Astrocyte of the hippocampus (primary cell): ENCODE measurements at places on chromosomes 11 and 22.

DNA sequence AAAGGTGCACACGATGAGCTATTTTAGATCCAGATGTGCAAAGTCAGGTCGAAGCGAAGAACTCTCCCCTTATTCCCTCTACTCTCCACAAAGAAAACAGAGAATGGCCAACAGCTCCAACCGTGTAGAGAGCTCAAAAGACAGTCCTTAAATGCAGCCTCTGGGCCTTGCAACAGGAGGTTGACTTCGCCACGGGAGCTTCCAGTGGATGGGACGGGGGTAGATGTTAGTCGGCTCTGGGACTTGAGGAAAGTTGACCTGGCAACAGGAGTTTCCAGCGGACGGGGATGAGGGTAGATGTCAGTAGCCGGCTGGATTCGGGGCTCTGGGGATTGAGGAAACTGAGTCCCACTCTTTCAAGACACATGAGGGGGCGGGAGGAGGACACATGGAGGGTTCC lies 450.4 kb downstream of the BRD1 start:
- no peak for DNase-seq

DNA sequence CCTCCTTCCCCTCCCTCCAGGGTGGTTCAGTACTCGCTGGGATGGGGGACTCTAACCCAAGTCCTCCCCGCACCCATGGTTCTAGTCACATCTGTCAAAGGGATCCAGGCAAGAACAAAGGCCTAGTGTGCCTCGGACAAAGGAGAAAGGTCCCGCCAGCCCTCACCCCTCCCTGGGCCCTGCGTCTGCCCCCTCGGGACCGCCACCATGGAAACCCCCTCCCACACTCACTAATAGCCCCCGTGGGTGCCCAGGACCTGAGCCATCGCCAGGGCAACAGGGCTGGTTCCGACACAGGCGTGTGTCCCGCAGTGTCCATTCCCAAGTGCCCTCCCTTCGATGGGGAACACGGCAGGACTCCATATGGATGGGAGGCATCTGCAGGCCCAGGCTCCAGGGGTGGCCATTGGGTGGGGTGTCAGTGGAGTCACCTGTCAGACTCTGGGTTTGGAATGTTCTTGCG lies 5.1 kb upstream of the CARNS1 start:
- no peak for DNase-seq

DNA sequence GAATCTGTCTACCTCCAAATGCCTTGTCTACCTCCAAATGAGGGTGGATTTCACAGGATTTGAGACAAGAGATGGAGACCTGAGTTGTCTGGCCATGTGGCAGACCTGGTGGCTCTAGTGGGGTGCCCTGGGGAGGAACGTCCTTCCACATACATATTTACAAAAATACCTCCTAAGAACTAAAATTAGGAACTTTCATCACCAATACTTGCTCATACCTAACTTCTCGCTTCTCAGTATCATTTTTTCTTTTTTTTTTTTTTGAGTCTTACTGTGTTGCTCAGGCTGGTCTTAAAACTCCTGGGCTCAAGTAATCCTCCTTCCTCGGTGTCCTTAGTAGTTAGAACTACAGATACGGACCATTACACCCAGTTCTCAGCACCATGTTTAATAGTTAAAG lies 117.9 kb downstream of the MED15 start:
- no peak for DNase-seq

- no peak for DNase-seq
These were observed 42.8 kb upstream of the DKK3 start for GRCh38 chr11:12051287-12051662.

- DNase-seq, result peak; percentile 47
These were observed 26.7 kb downstream of the FLI1 start for GRCh38 chr11:128720522-128720985.

DNA sequence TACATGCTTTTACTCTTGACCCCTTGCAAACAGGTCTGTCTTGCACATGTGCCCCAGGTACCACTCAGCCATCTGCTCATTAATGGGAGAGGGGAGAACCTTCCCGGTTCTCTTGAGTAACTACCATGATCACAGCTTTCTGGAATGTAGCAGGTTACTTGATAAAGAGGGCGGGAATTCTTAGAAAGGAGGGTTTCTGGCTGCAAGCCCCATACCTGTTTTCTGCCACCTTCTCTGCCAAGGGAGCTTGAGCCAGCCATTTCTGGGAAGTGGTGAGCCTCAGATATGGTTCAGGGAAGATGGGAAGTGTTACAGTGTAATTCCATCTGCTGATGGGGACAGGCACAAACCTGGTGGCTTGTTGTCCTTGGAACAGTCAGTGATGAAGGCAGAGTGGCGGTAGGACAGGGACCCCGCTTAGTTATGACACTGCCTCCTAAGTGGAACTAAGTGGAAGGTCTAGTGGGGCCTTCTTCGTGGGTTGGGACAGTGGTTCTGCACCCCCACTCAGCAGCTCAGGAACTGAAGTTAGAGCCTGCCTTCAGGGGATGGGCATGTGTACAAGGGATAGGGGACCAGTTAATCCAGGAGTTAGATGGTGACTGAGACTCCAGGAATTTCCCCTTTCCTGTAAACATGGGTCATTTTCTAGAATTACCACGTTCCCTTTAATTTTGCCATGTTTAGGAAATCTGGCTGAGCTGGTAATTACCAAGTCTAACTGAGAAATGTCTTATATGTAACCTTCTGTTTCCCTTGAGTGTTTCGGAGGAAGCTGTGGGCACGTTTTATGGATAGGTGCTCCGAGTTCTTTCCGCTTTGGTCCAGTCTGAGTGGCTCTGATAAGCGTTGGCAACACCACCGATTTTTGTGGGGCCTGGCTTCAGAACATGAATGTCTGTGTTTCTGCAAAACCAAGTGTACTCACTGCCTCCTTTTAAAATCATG lies 35.3 kb downstream of the BCR start:
- DNase-seq, result peak; percentile 39

DNA sequence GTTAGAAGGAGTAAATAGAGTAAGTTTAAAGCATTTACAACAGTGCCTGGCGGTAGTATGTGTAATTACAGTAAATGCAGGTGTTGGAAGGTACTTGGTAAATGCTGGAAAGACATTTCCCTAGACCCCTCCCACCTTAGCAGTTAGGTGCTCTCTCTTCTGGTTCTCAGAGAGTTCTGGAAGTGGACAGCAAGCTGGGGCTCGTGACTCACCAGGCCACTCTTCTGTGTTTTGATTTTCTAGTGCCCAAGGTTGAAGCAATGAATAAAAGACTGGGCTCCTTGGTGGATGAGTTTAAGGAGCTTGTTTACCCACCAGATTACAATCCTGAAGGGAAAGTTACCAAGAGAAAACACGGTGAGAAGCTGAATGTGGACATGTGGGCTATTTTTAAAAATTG lies 27.6 kb downstream of the SNU13 start:
- peak; percentile 29 for DNase-seq

DNA sequence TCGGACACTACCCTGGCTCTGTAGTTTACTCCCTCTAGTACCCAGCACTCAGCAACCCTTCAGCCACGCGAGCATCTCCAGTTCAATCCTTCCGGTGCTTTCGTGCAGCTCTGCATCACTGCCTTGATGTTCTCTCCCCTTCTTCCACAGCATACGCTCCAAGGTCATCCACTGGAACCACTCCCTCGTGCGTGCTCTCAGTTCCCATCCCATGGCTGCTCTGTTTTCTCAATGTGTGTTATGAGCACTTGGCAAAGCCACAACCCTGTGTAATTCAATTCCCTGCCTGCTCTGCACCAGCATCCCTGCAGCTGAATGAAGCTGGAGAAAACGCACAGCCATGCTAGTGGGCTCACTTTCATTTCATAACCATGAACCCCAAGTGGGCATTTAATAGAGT lies 38.5 kb upstream of the NFRKB start:
- no peak for DNase-seq
